ENCODE measurements at places on chromosomes 2 and 18.

GRCh38 chr2:3610881-3611505, 16.1 kb downstream of the COLEC11 start:
- DNase-seq = no peak

DNA sequence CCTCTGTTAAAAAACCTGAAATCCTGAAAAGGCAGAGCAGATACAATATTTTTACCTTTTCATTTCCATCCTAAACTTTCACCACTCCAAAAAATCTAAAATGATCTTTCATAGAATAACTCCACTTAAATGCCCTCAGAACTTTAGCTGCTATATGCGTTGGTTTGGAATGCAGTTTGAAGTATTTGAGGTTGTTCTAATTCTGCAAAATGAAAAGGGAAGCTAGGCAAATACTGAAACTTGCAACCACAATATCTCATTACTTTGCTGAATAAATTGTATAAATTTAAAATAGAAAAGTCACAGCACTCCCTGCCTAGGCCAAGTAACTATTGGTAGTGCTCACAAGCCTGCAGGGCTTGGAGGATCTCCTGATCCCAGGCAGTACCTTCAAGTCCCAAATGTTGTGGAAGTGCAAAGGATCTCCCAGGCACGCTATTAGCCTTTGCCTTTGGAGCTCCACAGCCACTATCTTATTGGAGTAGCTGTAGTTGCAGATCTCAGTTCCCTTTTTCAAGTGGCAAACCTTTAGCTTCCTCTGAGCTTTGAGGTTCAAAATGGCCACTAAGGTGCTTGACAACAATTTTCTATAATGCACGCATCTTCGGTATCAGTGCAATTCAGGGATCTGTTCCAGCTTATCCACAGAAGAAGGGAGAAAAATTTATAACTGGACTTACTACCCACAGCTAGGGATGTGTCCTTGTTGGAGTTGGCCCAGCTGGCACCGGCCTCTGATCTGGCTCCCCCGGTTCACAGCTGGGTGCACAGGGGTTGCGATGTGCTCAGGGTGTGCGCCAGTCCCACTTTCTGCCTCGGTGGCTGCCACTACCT, 43.4 kb upstream of the ANKRD62 start:
- peak; percentile 13 for DNase-seq

DNA sequence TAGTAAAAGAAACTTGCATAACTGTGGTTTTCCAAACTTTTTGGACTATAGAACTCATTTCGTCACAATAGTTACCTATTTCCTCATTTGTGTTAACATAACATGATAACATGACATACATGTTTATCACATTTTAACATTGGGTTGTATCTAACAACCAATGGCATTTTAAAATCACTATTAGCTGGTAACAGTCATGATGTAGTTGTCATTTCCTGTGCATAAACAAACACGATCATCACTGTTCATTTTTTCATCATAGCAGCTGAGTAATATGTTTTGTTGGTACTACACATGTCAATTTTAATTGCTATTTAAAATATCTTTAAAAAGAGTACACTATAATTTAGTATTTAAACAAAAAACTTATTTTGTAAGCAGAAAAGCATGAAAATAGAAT, 402.4 kb downstream of the SATB2 start:
- no peak for DNase-seq

GRCh38 chr2:77831471-77831870, 309.3 kb upstream of the LRRTM4 start:
- no peak for DNase-seq

GRCh38 chr18:67694787-67695186, 178.3 kb upstream of the DSEL start:
- no peak for DNase-seq

GRCh38 chr2:116935097-116935814, 879.2 kb upstream of the DDX18 start:
- DNase-seq = no peak

GRCh38 chr2:150606380-150607060, 119.1 kb upstream of the RND3 start:
- no peak for DNase-seq

DNA sequence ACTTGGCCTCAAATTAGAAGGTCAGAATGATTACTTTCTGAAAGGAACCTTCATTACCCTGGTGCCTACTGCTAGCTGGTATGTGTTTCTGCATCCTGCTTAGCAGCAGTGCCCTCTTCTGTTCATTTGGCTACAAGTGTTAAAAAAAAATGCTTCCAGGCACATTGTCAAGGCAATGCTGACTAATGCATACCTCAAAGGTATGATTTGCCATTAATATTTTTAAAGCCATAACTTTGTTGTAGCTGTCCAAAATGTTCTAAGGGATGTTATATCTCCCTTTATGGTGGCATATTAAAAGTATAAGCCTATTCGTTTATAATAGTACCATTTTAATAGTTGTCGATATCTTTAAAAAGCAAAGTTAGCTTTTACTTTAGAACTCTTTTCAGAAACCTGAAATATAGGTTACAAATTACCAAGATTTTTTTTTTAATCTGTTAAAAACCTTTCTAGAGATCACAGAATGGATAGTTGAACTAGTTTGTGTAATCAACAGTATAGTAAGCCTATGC, 52.0 kb upstream of the FAM171B start:
- DNase-seq = peak; percentile 30

DNA sequence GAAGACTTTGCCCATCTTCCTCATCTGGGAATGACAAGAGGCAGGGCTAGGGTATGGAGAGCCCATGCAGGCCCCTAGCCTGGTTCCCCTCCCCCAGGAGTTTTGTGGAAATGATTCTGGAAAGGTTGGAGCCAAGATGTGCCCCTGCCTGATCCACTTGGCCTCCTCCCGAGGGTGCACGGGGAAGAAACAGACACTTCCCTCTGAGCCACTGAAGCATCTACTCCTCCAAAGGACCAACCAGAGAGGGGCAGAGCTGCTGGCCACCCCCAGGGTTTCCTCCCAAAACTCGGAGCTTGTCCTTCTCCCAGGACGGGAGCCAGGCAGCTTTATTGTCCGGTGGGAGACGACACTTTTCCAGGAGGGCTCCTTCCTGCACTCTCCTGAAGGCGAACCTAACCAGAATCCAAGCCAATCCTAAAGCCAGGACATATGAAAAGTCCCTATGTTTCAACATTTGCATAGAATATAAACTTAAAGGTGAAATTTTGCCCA, 149.2 kb upstream of the COPS8 start:
- DNase-seq = no peak

DNA sequence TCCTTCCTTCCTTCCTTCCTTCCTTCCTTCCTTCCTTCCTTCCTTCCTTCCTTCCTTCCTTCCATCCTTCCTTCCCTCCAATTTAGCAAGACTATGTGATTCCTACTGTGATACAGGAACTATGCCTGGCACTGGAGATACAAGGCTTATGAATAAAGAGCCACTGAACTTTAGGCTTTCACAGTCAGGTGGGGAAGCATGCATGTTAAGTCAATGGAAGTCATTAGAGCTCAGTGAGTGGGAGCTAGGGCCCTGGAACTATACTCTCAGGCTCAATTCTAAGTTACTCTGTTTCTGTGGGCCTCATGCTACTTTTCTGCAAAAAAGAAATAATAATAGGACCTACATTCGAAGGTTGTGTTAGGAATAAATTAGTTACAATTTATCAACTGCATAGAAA, 527.6 kb upstream of the ZEB2 start:
- DNase-seq = no peak

- peak; percentile 32 for DNase-seq
These were observed 33.8 kb downstream of the KCNS3 start for GRCh38 chr2:17912266-17912691.

- no peak for DNase-seq
These were observed 213.4 kb upstream of the BOD1L2 start for GRCh38 chr18:56933472-56933871.

- DNase-seq = no peak
These were observed 66.7 kb upstream of the DNAJC10 start for GRCh38 chr2:182649316-182649715.

DNA sequence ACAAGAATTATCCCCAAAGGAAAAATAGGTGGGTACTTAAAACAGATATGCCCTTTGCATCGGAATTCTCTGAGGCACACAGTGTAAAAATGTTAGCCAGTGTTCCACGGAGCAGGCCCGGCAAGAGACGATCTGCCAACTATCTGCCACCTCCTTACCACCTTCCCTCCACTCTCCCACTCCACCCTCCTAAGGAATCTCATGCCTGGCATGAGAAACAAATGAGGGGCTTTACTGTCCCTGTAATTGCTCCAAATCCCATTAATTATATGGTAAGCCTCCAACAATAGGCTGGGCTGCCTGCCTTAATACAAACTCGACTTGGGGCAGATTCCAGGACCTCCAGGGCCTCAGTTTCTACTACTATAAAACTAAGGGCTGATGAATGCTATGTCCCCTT, 102.3 kb downstream of the ZBTB7C start:
- no peak for DNase-seq

DNA sequence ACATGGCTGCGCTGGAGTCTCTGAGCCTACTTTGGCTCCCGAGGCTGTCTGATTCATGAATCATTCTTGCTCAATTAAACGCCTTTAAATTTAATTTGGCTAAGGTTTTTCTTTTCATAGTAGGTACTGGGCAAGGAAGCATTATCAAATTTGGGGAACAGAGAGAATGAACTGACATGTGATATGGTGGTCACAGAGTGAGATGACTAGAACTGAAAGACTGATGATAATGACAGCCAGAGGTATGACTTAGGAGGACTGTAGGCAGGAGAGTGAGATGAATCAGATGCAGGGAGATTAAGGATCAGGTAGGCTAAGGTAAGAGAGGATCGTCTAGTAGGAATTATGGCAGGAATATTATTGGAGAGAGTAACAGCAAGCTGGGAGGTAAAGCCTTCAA, 40.9 kb upstream of the ST8SIA3 start:
- no peak for DNase-seq

GRCh38 chr18:31162825-31163435, at the start of gene DSC1:
DSC1 (minus strand) TSS chr18:31162856; CDS start chr18:31162594, 262 bp downstream.
- no peak for DNase-seq

GRCh38 chr2:39484206-39484605, 47.1 kb upstream of the MAP4K3 start:
- DNase-seq = no peak

GRCh38 chr18:23580677-23581367, 5.5 kb downstream of the NPC1 start:
- DNase-seq = no peak

DNA sequence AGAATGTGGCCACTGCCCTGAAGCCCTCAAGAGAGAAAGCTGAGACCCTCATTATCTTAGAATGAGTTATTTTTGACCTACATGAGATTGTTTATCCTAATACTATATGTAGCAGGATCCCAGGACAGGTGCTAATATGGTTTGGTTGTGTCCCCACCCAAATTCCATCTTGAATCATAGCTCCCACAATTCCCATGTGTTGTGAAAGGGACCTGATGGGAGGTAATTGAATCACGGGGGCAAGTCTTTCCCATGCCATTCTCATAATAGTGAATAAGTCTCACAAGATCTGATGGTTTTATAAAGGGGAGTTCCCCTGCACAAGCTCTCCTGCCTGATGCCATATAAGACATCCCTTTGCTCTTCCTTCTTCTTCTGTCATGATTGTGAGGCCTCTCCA, 76.8 kb downstream of the CCBE1 start:
- DNase-seq = no peak

- no peak for DNase-seq
These were observed 313.4 kb downstream of the PRKCE start for GRCh38 chr2:45964906-45965305.

- DNase-seq = no peak
These were observed 62.6 kb upstream of the ALPP start for GRCh38 chr2:232315923-232316299.

DNA sequence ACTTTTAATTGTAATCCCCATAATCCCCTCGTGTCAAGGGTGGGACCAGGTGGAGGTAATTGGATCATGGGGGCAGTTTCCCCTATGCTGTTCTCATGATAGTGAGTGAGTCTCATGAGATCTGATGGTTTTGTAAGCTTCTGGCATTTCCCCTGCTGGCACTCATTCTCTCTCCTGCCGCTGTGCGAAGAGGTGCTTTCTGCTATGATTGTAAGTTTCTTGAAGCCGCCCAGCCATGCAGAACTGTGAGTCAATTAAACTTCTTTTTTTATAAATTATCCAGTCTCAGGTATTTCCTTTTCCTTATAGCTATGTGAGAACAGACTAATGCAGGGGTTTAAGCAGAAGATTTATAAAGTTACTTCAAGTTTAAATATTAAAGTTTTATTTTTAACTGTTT, 655.2 kb downstream of the EPHA4 start:
- no peak for DNase-seq

- DNase-seq = peak; percentile 76
These were observed 5.0 kb upstream of the DGKD start for GRCh38 chr2:233349005-233349998.

- no peak for DNase-seq
These were observed 319.4 kb downstream of the NRXN1 start for GRCh38 chr2:50712569-50712968.

- DNase-seq = no peak
These were observed 20.2 kb downstream of the IL18RAP start for GRCh38 chr2:102442967-102443828.

DNA sequence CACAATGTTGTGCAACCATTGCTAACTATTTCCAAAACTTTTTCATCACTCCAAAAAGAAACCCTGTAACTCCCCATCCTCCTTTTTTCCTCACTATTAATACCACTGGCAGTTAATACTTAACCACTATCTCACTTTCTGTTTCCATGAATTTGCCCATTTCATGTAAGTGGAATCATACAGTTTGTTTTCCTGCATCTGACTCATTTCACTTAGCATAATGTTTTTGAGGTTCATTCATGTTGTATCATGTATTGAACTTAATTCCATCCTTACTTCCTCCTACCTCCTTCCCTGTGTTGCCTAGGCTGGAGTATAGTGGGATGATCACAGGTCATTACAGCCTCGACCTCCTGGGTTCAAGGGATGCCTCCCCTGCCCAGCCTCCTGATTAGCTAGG, 68.3 kb downstream of the FAM117B start:
- no peak for DNase-seq
